GM06990 (cell line): ENCODE measurements at places on chromosomes 16 and 17.

DNA sequence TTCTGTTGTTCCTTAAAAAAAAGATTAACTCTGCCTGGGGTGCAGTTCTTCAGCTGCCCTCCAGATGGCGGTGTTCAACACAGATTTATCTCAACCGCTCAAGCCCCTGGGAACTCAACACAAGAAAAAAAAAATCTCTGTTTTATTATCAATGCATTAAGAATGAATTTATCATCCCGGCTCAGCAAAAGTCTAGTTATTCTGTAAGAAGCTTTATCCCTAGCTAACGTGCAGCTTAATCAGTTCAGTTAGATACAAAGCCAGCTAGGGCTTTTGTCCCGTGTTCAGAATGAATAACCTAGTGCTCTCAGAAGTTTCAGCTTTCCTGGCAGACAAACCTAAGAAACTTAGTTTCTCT, 475.9 kb upstream of the CCL2 start:
- peak; percentile 18 for DNase-seq

DNA sequence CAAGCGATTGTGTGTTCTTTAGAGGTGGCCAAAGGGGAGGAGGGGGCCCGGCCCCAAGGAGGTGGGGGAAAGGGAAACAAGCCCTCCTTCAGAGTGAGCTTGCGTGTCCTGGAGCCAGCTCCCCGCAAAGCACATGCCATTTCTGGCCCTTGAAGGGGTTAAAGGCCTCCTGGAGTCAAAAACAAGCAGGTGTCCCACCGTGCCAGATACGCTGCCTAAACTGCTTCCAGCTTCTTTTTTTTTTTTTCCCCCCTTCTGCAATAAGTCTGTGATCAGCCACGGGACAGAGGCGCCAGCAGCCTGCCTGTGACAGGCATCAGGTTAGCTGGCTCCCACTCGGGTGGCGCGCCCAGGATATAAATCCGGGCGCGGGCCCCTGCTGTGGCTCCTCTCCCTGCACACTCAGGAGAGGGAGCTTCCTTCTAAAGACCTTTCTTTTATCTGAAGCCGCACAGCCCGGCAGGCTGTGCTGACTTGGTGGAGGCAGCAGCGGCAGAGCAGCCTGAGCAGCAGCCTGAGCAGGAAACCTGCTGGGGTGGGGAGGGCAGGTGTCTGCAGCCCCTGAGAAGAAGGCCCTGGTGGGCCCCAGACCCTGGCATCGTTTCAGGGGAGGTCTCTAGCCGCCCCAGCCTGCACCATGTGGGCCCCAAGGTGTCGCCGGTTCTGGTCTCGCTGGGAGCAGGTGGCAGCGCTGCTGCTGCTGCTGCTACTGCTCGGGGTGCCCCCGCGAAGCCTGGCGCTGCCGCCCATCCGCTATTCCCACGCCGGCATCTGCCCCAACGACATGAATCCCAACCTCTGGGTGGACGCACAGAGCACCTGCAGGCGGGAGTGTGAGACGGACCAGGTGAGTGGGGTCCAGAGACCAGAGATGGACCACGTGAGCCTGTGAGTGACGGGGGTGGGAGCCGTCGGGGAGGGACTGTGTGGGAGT, at the start of gene WFIKKN2:
Gene WFIKKN2 (plus strand): TSS at position 286 of the 934 bp plus-strand sequence. CDS start 352 bp downstream, at position 638.
- no peak for DNase-seq

DNA sequence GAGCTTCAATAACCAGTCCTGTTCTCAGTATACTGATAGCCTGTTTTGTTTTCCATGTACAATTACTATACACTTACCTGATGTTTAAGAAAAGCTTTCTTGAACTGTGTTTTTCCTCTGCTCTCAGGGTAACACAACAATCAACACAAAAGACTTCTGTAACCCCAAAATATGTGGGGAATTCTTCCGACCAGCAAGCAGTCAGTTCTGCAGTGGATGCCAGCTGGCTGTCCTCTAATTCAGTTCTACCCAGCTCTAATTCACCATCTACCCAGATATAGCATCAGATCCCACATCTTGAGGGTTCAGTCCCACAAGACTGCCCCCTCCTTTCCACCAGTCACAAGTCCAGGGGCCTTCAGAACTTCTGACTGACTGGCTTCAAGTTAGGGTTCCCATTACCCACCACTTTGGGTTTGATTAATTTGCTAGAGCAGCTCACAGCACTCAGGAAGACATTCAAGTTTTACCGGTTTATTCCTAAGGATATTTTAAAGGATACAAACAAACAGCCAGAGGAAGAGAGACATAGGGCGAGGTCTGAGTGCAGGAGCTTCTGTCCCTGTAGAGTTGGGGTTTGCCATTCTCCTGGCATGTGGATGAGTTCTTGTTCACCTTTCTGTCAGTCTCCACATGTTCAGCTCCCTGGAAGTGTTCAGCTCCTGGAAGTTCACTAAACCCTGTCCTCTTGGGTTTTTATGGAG, 178.2 kb downstream of the CHD9 start:
- no peak for DNase-seq

DNA sequence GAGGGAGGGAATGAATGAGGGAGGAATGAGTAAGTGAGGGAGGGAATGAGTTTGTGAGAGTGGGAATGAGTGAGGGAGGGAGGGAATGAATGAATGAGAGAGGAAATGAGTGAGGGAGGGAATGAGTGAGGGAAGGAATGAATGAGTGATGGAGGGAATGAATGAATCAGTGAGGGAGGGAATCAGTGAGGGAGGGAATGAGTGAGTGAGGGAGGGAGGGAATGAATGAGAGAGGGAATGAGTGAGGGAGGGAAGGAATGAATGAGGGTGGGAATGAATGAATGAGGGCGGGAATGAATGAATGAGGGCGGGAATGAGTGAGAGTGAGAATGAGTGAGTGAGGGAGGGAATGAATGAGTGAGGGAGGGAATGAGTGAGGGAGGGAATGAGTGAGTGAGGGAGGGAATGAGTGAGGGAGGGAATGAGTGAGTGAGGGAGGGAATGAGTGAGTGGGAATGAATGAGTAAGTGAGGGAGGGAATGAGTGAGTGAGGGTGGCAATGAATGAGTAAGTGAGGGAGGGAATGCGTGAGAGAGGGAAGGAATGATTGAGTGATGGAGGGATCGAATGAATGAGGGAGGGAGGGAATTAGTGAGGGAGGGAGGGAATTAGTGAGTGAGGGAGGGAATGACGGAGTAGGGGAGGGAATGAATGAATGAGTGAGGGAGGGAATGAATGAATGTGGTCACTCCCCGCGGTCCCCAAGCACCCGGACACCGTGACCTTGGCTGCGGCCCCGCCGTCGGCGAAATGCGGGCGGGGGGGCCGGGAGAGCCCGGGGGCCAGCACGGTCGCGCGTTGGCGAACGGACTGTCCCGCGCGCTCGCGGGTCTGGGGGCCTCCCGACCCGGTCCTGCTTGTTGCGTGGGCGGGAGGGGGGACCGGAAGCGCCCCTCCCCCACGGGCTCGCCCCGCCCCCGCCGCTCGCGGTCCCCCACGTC, 1.1 kb upstream of the UBE2I start:
- no peak for DNase-seq

GRCh38 chr17:1490643-1491442, 1.6 kb downstream of the MYO1C start:
- peak; percentile 74 for DNase-seq

DNA sequence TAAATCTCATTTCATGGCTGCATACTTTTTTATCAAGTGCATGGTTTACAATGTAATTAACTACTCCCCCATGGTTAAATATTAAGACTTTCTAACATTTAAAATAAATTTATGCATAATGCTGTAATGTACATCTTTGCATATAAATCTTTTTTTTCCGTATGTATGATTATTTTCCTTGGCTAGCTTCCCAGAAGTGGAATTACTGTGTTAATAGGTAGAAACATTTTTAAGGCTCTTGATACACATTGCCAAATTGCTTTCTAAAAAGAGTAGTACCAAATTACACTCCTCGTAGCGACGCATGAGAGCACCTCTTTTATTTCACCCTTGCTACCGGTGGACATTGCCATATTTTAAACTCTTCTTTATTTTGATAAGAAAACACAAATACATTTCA, 141.1 kb downstream of the DNAH9 start:
- DNase-seq: no peak

GRCh38 chr17:48037036-48037837, at the start of gene COPZ2:
TSS of gene COPZ2 (minus strand) at chr17:48037797. CDS start at chr17:48037777, 20 bp downstream.
- peak; percentile 52 for DNase-seq

DNA sequence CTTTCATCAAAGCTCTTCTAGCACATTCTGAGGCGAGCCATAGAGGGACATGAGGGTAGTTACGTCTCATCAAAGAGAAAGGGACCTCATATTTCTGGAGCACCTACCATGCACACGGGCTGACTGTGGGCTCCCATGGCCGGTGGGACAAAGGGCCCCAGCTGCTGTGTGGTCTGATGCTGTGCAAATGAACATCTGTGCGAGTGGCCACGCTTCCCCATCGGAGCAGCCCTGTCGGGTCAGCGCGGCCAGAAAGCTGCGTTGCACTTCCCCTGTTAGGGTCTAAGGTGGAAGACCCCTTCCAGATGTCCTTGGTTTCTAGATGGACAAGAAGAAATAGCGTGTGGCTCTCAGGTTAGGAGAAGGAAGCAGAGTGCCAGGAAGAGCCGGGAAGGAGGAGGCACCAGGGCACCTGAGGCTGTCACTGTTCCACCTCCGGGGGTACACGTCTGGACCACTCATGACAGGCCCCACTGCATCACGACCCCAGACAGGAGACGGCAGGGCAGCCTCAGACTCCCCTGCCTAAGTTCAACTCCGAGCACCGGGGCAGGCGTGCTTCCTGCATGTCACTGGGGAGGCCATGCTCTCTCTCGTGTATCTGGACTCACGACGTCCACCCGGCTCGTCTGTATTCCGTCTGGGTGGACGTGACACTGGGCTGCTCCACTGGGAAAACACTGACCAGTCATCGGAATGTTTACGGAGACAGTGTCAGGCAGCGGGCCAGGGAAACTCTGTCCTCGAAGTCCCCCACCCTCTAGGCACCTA, 8.5 kb upstream of the BAIAP2 start:
- no peak for DNase-seq

DNA sequence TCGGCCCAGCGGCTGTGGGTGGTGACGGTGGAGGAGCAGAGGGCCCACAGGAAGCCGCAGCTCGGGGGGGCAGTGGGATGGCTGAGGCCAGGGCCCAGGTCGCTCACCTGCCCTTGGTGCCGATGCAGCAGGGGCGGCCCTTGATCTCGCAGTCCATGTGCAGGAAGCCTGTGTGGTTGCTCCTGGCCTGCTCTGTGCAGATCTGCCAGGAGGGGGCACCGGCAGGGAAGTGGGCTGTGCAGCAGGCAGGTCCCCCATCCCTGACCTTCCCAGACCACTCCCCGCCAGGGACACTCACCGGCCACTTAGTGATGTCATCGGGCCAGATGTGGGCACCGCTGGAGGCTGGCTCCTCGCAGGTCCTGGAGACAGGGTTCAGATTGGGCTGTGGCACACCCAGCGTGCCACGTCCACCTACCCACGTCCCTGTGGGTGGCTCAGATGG, 6.2 kb downstream of the AANAT start:
- no peak for DNase-seq

GRCh38 chr16:46568472-46569230, 52.5 kb downstream of the SHCBP1 start:
- DNase-seq: no peak
